ENCODE measurements at places on chromosomes 12 and 14.

DNA sequence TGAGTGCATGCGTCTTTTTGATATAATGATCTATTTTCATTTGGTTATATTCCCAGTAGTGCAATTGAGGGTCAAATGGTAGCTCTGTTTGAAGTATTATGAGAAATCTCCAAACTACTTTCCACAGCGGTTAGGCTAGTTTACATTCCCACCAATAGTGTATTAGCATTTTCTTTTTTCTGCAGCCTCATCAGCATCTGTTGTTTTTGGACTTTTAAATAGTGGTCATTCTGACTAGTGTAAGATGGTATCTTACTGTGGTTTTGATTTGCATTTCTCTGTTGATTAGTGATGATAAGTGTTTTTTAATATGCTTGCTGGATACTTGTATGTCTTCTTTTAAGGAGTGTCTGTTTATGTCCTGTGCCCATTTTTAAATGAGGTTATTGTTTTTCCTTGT lies 3.7 kb upstream of the KLRC1 start:
- no peak for DNase-seq

DNA sequence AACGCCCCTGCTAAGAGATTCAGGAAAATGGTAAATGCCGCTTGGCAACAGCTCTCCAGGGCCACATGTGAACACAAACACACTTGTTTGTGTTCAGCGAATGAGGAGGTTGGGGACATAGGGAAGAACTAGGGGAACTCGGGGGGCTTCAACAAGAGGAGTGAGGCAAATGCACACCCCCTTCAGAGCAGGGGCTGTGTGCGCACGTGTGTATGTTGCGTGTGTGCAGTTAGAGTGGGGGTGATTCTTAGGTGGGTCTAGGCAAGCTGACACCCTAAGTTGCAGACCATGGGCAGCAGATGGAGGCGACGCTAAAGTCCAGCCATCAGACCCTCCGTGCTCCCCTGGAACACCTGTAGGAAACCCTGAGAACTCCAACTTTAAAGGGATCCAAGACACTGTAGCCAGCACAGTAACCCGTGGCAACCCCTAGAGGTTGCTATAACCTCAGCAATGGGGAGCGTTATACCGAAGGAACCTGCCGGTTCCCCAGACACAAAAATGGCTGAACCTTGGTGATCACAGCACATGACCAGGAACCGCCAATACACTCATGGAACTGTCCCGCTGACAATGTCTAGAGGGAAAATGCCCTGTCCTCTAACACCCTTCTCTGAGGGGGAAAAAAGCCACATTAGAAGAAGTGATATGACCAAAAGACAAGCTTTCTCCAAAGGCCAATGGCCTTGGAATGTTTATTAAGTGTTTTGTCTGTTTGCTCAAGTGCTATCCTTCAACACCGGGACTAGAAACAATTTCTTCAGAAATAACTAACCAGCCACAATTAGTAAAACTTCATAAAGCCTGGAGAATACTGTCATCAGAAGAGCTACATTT lies 86.5 kb upstream of the CEP83 start:
- peak; percentile 55 for DNase-seq

DNA sequence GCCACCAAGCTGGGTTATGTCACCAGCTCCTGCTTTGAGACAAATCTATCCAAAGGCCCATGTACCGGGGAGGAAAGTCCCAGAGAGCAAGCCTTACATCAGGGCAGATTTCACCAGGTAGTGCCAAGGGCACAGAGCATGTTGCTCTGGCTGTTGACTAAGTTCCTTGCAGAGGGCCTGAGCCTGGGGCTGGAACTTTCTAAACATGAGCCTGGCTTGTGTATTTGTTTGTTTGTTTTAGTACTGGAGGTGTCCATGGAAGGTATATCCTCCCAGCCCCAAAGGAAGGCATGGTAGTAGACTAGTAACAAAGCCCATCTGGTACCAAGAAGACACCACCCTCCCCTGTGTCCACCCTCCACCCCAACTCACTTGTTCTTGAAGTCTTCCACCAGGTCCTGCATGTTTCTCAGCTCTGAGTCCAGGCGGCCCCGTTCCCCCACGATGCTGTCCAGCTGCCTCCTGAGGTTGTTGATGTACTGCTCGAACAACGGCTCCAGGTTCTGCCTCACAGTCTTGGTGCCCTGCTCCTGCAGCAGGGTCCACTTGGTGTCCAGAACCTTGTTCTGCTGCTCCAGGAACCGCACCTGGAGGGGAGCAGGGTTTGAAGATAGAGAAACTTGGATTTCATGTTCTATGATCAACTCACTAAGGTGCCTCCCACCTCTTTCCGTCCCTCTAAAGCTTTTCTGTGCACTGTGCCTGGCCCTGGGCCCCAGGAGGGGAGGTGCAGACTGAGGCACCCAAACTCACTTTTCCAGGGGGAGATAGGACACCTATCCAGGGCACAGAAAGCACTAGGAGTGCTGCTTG lies 1.4 kb downstream of the KRT5 start:
- DNase-seq = no peak

GRCh38 chr12:4266990-4267389 lies 6.6 kb upstream of the CCND2 start:
- DNase-seq = no peak

Measured in fibroblast of skin of right biceps (primary cell).